ENCODE measurements at places on chromosomes 5 and 9.

DNA sequence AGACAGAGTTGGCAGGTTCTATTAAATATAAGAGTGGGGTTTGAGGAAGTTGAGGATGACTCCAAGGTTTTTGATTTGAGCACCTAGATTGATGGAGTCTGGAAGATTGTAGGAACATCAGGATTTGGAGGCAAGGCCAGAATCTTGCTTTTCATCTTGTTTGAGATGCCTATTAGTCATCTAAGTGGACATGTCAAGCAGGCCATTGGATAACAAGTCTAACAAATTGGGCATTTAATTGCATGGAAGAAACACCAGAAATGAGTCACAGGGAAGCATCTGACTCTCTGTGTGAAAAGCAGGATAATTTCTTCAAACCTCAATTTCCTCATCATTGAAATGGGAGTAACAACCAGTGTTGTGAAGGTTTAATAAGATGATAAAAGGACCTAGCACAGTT, 53.3 kb upstream of the ARL15 start:
- DNase-seq: no peak

DNA sequence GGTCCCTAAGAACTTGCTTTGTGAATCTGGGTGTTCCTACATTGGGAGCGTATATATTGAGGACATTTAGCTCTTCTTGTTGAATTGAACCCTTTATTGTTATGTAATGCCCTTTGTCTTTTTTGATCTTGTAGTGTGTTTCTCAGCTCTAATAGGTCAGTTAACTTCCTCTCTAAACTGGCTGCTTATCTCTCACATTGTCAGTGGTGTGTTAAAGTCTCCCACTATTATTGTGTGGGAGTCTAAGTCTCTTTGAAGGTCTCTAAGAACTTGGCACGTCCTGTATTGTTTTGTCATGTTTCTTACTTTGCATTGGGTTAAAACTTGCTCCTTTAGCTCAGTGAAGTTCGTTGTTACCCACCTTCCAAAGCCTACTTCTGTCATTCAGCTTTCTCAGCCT, 36.2 kb downstream of the RIC1 start:
- no peak for DNase-seq

GRCh38 chr5:108255468-108255867, 126.4 kb downstream of the FBXL17 start:
- DNase-seq: no peak

GRCh38 chr5:68369457-68370125, 154.0 kb downstream of the PIK3R1 start:
- no peak for DNase-seq

- DNase-seq: no peak
Measured at GRCh38 chr9:92963831-92964606, 16.7 kb downstream of the FGD3 start.

DNA sequence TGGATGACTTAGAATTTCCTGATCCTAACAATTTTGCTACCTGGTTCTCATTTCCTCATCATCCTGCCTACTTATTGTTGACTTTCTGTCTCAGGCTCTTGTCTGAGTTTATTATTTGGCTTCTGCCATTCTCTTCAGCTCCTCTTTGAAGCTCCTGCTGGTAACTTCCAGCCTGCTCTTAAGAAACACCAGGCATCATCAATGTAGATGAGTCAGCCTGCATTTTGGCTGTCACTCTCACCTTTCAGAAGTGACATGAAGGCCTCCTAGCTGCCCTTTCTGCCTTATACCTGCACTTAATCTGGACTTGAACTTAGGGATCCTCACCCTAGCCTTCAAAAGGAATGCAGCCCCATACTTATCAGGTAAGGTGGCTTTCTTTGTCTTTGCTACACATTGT, 551.8 kb upstream of the ZNF608 start:
- DNase-seq: no peak

GRCh38 chr5:3320317-3320875, 275.2 kb upstream of the IRX1 start:
- DNase-seq: no peak

DNA sequence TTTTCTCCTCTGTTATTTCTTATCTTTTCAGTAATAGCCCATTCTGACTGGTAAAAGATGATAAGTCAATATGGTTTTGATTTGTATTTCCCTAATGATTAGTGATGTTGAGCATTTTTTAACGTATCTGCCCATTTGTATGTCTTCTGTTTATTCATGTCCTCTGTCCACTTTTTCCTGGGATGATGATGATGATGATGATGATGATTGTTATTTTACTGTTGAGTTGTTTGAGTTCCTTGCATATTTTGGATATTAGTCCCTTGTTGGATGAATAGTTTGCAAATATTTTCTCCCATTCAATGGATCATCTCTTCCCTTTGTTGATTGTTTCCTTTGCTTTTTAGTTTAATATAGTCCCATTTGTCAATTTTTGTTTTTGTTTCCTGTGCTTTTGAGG, 27.0 kb downstream of the UTP15 start:
- no peak for DNase-seq

- no peak for DNase-seq
Measured at GRCh38 chr5:32538031-32538547, 47.3 kb upstream of the SUB1 start.

GRCh38 chr9:36862206-36863145, 171.6 kb downstream of the PAX5 start:
- peak; percentile 77 for DNase-seq

GRCh38 chr9:70586476-70586875, 172.0 kb upstream of the KLF9 start:
- DNase-seq: no peak

DNA sequence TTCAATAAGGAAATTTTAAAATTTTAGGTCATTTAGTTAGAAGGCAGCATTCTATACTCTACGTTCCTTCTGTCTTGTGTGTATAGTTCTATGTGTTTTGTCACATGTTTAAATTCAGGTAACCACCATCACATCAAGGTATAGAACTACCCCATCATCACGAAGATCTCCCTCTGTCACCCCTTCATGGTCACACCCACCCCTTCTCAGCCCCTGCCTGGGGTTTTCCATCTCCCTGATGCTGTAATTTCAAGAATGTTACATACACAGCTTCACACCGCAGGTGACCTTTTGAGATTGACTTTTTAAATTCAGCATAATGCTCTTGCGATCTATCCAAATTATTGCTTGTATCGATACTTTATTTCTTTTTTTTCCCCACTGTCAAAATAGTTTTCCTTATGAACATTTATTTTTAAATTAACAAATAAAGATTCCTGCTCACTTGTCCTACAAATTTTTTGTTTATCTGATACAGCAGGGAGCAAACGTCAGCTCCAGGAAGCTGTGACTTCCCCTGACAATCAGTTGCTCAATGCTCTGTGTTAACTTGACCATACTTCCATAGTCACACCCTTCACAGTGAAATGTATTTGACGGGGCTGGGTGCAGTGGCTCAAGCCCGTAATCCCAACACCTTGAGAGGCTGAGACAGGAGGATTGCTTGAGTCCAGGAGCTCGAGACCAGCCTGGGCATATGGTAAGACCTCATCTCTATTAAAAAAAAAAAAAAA, 10.2 kb downstream of the BTNL8 start:
- DNase-seq: no peak

- DNase-seq: no peak
Measured at GRCh38 chr9:37010180-37010579, 23.9 kb downstream of the PAX5 start.

DNA sequence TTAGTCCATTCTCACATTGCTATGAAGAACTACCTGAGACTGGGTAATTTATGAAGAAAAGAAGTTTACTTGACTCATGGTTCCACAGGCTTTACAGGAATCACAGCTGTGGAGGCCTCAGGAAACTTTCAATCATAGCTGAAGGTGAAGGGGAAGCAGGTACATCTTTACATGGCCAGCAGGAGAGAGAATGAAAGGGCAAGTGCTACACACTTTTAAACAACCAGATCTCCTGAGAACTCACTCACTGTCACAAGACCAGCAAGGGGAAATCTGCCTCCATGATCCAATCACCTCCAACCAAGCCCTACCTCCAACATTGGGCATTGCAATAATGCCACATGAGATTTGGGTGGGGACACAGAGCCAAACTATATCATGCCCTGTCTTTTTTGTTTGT, 3.5 kb upstream of the LCN6 start:
- DNase-seq: no peak

GRCh38 chr9:81069923-81070322, 619.4 kb downstream of the TLE1 start:
- DNase-seq: no peak

DNA sequence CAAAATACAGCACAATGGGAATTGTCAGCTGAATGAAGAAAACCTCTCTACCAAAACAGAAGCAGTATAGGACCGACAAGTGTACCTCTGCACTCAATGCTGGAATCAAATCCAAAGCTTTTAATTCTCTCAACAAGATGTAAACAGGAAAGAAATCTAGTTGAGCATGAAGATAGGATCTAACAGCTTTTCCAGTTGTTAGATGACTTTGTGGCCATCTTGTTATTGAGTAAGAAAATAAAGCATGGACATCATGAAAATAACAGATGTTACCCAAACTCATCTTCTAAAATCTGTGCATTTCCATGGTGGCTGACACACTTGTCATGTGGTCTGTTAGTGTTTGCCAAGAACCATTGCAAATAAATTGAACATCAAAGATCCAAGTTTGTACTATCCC, 34.7 kb downstream of the SREK1 start:
- DNase-seq: no peak

DNA sequence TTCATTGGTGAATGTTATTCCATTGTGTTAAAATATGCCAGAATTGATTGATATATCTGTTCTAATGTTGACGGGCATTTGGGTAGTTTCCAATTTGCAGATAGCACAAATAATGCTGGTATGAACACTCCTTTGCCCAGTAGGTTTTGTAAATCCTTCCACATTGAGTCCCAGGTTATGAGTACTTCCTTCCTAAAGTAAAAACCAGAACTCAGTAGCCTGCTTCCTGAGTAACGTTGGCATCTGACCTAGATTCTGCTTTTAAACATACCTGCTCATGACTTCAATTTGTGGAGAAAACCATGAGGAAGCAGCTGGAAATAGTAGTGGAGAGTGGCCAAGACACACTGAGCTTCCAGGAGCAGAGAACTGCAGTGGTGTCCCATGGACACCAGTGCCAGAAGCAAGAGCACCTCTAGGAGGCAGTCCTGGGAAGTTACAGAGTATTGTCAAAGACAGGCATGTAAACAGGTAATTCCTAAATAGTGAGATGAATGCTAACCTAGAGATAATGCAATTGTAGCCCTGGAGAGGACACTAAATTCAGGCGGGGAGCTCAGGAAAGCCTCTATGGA, 24.3 kb upstream of the RASGRF2 start:
- DNase-seq: peak; percentile 49

DNA sequence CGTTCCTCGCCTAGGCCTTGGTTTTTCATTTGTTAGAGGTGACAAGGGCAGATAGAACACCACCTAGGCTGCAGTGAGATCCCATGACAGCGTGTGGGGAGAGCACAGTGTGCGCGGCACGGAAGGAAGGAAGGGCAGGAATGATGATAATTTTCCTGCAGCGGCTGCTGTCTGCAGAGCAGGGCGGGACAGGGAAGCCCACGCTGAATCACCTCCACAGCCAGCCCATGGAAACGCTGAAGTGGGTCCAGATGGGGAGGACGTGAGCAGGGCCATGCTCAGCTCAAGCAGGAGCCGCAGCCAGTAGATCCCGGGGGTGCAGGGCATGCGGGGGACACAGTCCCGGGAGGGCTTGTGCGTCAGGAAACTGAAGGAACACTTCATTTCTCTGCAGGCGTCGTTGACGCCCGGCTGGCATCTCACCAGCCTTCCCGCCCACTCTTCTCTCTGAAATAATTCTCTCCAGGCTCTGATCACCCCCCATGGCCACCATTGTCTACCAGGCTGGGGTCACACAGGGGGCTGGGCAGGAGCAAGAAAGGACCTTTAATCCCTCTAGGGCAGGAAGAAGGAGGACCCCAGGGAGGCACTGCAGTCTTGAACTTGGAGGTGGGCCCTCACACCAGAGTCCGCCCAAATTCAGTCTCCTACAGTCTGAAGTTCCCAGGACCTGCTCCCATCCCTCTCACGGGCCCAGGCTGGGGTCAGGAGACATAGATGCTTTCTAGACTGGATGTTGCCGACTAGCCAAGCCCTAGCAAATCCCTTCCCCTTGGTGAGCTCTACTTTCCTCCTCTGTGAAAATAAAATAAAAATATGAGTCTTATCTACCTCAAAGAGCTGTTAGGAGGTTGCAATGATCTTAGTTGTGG, 20.9 kb upstream of the SYNPO start:
- no peak for DNase-seq

DNA sequence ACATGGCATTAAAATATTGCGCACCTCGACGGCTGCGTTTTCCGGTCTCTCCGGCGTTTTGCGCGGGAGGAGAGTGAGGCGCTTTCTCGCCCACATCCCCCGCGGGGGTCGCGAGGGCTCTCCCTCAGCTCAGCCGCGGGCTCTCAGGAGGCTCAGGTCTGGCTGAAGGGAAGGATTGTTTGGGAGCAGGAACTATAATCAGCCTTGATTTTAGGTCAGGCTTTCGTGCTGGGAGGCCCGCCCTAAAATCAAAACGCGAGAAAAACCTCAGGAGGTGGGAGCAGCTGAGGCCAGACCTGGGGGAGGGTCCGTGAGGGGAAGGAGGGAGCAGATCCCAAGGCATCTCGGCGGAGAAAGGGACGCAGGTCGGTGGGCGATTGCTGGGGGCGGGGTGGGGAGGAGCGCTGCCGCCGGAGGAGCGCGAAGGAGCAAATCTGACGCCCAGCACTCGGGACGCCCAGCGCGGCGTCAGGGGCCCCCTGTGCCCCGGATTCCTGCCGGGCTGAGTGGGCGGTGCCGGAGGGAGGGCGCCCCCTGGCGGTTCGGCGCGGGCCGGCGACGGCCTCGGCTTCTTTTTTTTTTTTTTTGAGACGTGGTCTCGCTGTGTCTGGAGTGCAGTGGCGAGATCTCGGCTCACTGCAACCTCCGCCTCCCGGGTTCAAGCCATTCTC, 18.7 kb upstream of the RNF130 start:
- DNase-seq: peak; percentile 81

GRCh38 chr5:162817364-162817763, 620.0 kb upstream of the CCNG1 start:
- no peak for DNase-seq

GRCh38 chr5:155834271-155834975, 492.5 kb upstream of the SGCD start:
- no peak for DNase-seq

- no peak for DNase-seq
Measured at GRCh38 chr5:103532086-103532734, 30.4 kb downstream of the NUDT12 start.

DNA sequence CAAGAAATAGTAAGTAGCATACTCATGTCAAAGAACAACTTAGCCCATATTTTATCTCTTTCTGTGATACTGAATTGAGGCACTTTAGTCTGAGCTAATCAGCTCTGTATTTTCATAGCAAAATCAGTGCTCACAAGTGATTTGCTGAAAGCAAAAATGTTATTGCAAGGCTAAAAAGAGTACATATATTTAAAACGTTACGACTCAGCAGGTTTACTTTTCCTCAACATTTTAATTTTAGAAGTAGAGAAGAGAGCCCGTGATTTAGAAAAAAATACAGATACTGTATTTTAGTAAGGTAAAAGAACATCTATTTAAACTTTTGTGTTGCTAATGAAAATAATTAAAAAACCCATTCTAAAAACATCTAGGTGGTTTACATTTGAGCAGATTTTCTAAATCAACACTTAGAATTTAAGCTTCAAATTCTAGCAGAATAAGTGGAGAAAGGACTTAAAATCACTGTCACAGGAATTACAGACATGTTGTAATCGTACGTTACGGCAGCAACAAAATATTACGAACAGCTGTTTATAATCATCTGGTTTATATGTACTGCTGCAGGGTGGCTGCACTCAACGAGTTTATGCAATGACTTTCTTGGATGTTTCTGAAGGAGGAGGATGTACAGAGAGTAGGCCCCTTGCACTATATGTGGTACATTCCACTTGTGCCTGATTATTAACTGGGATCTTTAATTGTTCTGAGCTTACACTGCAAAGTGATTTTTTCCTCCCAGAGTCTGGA, 20.1 kb downstream of the SREK1 start:
- DNase-seq: no peak

GRCh38 chr5:50968356-50969149, 302.1 kb downstream of the PARP8 start:
- no peak for DNase-seq

All from iPS-NIHi11 (cell line).